ENCODE measurements at places on chromosomes 3 and 15.

DNA sequence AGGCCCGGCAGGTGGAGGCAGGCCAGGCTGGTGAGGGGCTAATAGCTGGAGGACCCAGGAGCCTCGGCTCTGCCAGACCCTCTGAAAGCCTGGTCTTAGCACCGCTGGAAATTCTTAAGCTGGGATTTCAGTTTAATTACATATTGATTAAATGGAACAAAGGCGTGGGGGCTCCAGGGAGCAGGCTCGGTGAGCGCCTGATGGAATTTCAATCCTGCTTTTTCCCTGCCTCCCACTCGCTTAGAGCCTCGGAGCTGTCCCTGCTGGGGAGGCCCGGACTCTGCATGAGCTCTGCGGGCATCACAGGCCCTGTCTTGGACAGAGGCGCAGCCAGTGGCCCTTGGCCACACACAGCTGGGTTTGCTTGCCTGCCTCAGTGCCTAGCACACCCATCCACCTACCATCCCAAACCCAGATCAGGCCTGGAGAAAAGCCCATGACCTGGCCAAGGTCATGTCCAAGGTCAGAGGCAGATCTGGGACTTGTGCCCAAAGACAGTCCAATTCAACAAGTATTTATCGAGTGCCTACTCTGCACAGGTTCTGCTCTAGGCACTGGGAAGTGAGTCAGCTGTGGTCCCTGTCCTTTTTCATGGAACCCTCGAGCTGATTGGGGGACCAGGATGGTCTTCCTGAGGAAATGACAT, 40.6 kb downstream of the LINGO1 start:
- no peak for DNase-seq

DNA sequence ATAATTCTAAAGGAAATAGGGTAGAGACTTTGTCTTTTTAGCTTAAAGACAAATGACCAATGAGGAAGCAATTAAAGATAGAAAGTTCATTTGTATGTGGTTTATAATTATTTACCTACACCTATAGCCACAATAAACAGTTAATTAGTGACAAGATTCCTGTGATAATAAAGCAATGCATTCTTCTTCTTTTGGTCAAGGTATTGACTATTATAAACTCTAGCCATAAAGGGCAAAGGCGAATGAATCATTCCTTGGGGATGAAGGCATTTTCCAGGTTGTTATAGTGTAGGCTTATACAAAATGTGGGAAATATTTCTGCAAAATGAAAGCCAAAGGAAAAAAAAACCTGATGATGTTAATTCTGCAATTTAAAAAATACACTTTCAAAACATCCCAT, 115.4 kb downstream of the PLD1 start:
- DNase-seq, result no peak

DNA sequence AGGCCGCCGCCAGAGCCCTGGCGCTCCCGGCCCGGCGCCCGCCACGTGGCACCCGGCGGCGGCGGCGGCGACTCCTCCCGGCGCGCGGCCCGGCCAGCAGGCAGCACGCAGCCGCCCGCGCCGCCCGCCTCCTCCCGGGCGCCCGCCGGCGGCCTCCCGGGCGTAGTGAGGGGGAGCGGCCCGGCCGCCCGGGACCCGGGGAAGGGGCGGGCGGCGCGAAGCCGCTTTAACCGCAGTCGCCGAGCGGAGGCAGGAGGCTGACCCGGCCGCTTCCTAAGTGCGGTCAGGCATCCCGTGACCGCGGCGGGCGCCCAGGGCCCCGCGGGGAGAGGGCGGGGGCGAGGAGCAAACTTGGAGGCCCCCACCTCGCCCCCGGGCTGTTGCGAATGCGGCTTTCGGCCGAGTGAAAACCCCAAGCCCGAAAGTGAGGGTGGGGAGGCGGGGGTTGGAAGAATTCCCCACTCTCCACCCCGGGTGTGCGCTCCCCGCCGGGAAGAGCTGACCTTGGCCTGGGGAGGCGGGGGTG, 1.7 kb upstream of the HES1 start:
- peak; percentile 65 for DNase-seq

GRCh38 chr3:98171071-98171470, 4.6 kb downstream of the OR5H15 start:
- no peak for DNase-seq

DNA sequence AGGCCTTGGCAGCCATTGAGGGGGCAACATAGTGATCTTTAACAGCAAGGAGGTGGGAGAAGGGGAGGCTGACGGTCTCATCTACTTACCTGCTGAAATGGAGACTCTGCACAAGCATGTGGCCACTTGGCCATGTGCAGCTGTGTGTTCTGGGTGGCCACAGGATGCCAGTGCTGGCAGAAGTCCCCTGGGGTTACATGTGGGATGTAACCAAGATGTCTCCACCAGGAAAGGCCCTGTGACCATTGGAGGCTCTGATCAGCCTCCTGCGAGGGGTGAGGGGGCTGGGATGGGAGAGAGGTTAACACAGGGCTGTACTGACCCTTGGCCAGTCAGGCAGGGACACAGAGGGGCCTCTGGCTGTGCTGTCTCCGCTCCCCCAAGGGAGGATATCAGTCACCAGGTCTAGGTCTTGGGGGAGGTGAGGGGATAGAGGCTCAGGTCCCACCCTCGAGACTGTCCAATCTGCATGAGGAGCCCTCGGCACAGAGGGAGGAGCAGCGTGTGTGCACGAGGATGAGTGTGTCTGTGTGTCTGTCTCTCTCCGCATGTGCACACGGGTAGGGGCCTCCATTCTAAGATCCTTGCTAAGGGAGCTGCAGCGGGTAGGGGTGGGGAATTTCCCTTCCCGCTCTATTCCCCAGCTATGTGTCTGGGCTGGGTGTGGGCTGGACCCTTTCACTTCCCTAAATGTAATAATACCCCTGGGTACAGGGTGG, 19.5 kb downstream of the PRKCD start:
- DNase-seq, result no peak

GRCh38 chr3:140298569-140299070, 363.6 kb downstream of the CLSTN2 start:
- DNase-seq, result no peak

Data from frontal cortex (tissue), 4 donors.